HTR-8/SVneo (cell line): ENCODE measurements at places on chromosomes 2 and 18.

DNA sequence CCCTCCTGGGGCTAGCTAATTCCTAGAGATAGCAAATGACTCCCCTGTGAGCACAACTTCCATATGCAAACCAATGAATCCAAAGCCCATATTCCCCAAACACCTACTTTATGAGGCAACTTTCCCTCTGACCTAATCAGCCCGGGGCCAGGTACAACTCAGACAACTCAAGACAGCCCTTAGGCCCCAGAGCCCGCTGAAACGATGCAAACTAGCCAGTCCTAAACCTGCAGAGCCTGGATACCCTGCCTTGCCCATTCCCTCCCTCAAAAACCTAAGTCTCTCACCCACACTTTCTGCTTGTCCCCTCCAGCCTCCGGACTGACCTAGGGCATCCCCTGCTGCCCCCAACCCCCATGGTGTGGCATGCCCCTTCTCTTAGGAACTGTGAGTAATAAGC, 142.8 kb downstream of the ACTR3 start:
- no peak for DNase-seq

- no peak for DNase-seq
These were observed 72.6 kb downstream of the CTAGE1 start for GRCh38 chr18:22344908-22345670.

DNA sequence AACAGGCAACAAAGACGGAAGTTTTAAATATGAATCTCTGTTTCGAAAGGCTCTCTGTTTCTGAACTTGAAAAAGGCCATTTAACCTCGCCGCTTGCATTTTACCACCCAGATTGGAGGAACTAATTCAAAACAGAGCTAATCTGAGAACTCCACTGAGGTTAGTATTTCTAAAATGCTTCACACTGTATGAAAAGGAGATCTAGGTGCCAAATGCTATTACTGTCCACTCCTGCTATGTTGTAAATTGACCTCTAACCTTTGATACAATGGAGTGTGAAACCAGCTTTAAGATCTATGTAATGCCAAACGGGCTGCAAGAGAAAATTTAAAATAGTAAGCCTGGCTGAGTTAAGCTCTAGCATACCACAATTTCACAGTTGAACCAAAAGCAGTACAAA, 364.5 kb downstream of the IRS1 start:
- no peak for DNase-seq

GRCh38 chr2:133986881-133987795, 266.7 kb upstream of the MGAT5 start:
- DNase-seq: no peak

DNA sequence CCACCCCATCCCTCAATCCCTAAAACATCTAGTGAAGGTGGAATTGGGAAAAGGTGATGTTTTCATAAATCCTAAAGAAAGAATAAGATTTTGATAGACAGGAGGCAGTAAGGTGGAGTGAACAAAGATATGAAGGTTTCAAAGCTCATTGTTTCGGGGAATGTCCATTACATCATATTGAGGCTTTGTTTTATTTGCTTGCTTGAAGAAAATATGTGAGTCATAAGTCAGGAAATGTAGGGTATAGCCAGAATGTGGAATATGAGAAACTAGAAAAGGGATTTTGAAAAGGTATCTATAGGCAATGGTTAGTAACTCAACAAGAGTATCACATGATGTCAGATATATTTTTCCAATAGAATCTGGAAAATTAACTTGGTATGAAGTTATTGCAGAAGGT, 1178.5 kb upstream of the ACVR2A start:
- no peak for DNase-seq

GRCh38 chr2:178345951-178346350, 105.0 kb downstream of the PRKRA start:
- no peak for DNase-seq

GRCh38 chr2:15554525-15555218, 6.5 kb downstream of the NBAS start:
- no peak for DNase-seq

DNA sequence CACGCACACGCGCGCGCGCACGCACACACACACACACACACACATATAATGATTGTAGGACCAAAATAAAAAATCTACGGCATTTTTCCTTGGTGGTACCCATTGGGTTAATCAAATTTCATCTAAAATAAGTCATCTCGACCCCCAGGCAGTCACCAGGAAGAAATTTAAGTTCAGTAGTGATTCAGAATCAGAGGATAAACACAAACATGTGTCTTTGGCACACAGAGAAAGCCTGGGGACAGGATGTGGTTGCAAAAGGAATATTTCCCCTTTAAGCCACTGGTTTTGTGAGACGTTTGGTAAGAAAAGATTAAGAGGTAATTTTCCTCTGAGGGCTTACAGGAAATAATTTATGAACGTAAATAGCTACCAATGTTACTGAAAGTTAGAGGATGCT, 171.6 kb upstream of the PIEZO2 start:
- no peak for DNase-seq

- no peak for DNase-seq
These were observed 561.1 kb upstream of the ZNF804A start for GRCh38 chr2:184037273-184037672.

GRCh38 chr2:48066000-48066399, 159.7 kb upstream of the FBXO11 start:
- DNase-seq: no peak

- DNase-seq: no peak
These were observed 96.2 kb downstream of the TPO start for GRCh38 chr2:1509271-1510065.

DNA sequence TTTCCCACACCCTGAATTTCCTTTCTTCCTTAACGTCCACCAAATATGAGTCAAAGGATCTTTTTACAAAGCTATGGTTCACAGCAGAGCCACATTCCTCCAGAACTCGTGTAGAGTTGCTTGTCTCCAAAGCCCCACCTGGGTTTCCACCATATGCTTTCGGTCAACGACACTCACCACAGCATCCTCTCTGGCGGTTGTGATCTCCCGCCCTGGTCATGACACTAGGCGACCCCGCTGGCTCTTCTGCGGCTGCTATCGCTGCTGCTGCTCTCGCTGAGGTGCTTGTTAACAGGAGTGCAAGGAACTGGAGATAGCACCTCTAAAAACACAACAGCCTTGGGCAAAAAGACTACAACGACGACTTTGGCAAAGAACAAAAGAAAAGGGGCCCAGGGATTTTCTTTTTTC, 340 bp downstream of the SLC40A1 start:
- DNase-seq: peak; percentile 20

- no peak for DNase-seq
These were observed 4.0 kb downstream of the SLC4A3 start for GRCh38 chr2:219631406-219631891.

- DNase-seq: no peak
These were observed 40.5 kb upstream of the GAREM1 start for GRCh38 chr18:32511147-32511546.

GRCh38 chr2:98478088-98478551, 33.5 kb downstream of the INPP4A start:
- DNase-seq: no peak

GRCh38 chr18:12839526-12840196, 44.4 kb downstream of the PTPN2 start:
- no peak for DNase-seq

GRCh38 chr2:16253291-16253690, 312.9 kb downstream of the MYCN start:
- DNase-seq: no peak

DNA sequence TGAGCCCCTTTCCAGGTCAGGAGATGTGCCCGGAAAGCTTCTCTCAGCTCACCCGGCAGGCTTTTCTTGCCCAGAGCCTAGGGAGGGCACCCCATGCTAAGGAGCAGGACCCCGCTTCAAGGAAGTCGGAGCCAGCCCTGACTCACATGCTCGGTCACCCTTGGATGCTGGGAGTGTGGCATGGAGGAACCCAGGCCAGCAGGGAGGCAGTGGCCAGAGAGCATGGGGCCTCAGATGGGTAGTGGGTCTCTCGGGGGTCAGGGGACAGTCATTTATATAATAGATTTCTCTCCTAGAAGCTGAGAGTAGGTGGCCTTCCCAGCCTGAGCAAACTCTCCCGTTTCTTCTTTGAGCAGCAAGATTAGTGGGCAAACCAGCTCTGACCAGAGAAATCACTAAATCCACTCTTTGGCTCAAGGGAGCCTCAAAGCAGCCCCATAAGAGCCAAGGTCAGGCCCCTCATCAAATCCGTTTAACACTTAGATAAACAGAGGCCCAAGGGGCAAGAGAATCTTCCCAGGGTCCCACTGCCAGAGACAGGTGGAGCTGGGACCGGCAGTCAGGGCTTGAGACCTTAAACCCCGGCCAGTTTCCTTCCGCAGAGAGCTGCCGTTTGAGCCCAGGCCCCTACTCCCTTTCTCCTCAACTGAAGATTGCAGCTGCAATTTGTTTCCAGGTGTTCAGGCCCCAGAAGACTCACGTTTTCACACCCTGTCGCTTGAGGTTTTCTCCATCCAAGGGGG, 113.1 kb downstream of the CYP26B1 start:
- DNase-seq: no peak

DNA sequence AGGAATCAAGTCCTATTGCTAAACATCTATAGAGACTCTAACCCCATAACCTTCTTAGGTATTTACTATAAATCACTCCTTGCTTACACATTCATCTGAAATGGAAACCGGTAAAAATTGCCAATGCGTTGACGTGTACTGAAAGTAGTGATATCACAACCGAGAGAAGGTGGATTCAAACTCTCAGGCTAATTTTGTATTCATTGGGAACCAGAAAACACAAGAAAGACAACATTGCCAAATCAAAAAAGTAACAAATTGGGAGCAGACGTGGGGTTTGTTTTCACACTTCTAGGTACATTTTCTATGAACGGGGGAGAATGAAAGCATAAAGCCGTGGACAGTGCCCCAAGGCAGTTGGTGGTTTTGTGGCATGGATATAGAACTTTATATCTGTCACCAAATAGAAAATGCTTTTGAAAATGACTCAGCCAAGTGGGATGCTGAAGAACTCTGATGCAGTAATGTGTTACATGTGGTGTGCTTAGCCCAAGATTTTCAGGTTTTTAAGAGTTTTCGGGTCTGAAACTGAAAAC, 155.1 kb upstream of the RASGRP3 start:
- DNase-seq: peak; percentile 30

GRCh38 chr2:181992776-181993175, 7.1 kb downstream of the PPP1R1C start:
- no peak for DNase-seq

GRCh38 chr2:19675003-19675629, 226.7 kb downstream of the TTC32 start:
- DNase-seq: no peak

DNA sequence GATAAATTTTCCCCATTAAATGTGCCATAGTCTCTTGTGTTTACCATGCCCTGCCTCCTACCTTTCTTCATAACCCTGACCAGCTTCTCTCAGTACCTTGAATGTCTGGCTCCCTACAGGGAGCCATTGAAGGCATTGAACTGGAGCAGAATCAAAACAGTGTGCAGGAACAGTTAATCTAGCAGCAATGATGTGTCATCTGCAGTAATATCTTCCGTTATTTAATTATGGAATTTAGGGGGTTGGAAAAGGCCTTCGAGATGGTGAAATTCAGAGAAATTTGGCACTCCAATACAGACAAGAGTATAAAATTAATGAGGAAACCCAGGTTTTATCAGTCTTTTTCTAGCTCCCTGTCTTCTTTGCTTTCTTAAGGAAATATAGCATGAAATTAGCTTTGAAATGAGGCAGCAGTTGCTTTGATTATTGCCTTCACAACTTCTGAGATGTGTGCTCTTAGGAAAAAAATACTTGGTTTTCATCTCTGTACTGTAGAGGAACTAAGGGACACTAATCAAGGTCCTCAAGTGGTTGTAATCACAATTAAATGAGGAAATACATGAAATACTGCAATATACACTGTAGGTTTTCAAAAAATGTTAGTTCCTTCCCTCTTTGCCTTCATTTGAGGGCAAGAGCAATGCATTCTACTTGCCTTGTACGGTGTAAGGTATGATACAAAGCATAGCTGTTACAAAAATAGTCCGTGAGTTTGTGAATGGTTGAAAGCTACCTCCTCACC, 369.1 kb downstream of the SETBP1 start:
- DNase-seq: no peak

- DNase-seq: no peak
These were observed 2010.4 kb upstream of the LRRTM1 start for GRCh38 chr2:82314836-82315472.

DNA sequence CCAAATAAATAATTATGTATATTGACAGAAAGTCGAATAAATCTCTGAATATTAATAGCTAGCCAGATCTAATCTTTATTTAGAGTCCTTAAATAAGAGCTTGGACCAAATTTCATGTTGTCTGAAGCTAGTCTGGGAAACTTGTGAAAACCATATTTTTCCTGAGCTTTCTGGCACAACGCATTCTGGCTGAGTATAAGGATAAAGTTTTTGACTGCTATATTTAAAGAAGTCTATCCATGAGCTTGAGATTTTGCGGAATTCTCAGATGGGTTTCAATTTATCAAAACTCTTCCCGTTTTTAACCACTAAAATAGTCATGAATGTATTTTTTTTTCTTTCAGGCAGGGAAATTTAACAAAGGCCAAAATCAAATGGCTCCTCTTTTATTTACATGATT, 23.8 kb downstream of the FAP start:
- no peak for DNase-seq

GRCh38 chr2:100267751-100268150, 54.5 kb downstream of the LONRF2 start:
- DNase-seq: no peak

GRCh38 chr2:37324786-37325624, at the start of gene PRKD3:
PRKD3 (minus strand) TSS chr2:37324833; CDS start chr2:37316524, 8,309 bp downstream.
- peak; percentile 76 for DNase-seq

DNA sequence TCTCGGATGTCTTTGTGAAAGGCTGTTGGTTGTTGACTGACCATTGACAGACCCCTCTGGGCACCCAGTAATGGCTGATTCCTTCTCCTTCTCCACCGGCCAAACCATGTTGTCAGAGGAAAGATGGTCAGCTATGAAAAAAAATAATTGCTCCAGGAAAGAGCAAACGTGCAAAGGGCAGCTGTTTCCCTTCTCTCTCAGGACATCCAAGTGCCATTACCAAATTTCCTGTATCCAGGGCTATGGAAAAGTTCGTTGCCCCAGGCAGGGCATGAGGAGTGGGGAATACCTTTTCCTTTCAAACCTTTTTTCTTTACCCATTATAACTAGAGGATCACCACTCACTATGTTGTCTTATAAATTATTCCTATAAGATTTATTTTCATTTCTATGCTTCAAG, 321.5 kb upstream of the HNRNPA3 start:
- no peak for DNase-seq

- no peak for DNase-seq
These were observed 17.8 kb upstream of the RBBP8 start for GRCh38 chr18:22915337-22915736.

DNA sequence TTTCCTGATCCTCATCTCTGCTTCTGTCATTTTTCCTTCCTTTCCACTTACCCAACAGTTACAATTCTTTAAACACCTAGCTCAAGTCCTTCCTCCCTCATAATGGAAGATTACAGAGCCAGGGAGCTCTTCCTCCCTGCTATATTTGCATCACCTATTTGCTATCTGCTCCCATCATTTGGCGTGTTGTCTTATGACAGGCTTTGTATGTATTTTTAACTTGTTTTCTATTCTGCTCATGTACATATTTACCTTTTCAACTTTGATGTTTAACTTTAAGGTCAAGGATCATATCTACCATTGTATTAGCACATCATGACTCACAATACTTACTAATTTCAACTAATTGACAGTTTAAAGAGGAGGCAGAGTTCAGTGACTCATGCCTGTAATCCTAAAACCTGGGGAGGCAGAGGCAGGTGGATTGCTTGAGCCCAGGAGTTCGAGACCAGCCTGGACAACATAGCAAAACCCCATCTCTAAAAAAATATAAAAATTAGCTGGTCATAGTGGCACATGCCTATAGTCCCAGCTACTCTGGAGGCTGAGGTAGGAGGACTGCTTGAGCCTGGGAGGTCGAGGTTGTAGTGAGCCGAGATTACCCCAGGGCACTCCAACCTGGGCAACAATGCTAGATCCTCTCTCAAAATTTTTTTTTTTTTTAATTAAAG, 308.0 kb upstream of the STON1 start:
- no peak for DNase-seq
